ENCODE measurements at places on chromosomes 3 and 15.

GRCh38 chr3:77328690-77329089, 288.8 kb downstream of the ROBO2 start:
- no peak for DNase-seq

DNA sequence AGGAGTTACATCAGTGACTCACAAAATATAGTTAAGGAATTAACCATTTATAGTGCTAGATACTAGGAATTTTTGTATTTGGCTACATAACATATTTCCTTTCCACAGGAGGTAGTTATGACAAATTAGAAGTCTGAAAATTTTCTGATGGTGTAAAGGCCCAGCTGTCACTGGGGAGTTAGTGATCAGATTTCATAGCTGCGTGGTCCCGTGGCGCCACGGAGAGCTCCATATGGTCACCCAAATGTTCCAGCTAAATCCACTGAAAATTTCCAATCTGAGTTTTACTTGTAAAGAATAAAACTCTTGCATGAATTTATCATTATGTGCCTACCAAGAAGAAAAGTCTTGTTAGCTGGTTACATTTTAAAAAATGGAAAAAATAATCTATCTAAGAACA, 368.9 kb upstream of the PLSCR5 start:
- no peak for DNase-seq

GRCh38 chr15:60760646-60761504, 281.9 kb upstream of the ICE2 start:
- no peak for DNase-seq

DNA sequence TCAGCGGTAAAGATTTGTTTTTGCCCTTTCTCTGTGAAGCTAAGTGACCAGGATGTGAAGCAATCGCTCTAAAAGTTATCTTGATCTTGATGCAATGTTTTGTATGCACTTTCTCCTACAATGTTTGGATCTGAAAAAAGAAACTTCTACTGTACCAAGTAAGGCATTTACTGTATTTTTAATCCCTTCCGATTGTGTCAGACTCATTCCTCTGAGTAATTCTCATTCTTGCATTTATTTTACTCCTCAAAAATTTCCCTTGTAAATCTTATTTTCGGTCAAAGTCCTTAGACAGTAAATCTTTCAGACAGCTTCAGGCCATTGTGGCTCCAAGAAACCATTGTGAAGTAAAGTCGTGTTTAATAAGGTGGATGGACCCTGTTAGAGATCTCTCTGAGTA, 141.9 kb downstream of the TP63 start:
- DNase-seq, result no peak

- DNase-seq, result no peak
Observed at GRCh38 chr3:197001972-197002700, 27.5 kb downstream of the MELTF start.

- no peak for DNase-seq
Observed at GRCh38 chr3:151265866-151266265, 12.5 kb downstream of the P2RY14 start.

DNA sequence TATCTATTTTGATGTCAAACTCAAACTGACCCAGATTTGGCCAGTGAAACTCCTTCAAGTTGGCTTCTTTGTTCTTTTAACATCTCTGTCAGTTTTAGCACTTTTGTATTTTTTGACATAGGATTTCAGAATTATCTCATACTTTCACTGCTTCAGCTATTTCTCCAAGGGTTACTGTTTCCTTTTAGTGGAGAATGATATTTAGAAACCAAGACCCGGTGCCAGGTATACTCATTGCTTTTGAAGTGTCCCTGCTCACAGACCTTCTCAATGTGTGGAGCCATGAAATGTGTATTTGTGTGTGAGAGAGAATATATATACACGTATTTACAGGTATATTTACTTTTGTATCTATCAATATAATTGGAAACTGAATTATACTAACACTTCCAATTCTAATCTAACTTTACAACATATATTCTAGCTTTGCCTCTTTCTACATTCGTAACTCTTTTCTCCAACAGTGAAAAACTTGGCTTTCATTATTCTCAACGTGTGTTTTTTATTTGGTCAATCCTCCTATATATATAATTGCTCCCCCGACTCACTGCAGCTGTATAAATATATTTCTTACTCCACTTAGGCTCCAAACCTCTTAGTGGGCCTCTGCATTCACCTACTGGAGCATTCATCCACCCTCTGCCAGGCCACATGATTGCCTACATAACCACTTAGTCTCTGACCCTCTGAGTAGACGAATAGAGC, 54.0 kb downstream of the OTOL1 start:
- no peak for DNase-seq

GRCh38 chr15:80530737-80531365, 126.7 kb downstream of the ARNT2 start:
- no peak for DNase-seq

DNA sequence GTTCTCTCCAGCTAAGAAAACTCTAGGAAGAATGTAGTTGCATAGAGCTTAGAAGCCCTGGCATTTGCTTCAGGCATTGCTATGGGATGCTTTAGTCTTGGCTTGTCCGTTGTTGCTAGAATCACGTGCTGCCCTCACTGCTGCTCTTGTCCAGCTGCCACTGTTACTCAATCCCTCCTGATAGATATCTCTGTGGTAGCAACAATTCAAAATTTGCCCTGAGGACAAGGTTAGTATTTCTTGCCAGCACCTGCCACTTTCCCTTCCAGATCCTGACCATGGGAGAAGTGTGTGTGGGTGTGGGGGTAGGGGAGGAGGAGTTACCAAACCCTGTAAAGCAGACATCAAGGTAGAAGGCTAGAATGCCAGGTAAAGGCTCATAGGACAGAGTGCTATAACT, 113.8 kb downstream of the PPM1L start:
- peak; percentile 43 for DNase-seq

DNA sequence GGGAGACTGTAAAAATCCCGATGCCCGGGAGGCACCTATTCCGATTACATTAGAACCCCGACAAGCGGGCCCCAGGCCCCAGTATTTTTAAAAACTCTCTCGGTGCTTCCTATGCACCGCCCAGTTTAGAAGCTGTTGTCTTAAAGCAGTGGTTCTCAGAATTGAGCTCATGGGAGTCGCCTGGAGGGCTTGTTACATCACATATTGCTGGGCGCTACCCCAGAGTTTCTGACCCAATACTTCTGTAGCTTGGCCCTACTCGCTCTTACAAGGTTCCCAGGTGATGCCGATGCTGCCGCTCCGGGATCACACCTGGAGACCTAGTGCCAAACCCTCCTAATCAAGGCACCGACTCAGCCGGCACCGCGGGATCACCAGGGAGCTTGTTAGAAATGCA, 35.2 kb downstream of the CPN2 start:
- no peak for DNase-seq

DNA sequence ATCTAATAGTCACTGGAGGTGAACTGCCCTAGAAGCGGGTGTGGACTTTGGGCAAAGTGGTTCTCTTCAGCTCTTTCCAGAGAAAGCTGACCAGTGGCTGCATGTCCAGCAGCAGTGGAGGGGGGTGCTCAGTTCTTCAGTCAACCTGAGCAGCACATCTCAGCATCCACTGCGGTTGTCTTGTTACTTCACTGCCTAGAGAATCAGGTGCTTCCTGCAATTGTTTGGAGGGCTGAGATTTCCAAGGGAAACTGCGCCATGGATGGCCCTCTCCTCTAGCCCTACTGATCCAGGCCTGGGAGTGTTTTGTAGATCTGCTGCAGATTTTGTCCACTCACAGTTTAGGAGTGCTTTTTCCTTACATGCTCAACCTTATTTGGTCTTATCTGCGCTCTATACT, 65.6 kb upstream of the CFAP161 start:
- peak; percentile 12 for DNase-seq

DNA sequence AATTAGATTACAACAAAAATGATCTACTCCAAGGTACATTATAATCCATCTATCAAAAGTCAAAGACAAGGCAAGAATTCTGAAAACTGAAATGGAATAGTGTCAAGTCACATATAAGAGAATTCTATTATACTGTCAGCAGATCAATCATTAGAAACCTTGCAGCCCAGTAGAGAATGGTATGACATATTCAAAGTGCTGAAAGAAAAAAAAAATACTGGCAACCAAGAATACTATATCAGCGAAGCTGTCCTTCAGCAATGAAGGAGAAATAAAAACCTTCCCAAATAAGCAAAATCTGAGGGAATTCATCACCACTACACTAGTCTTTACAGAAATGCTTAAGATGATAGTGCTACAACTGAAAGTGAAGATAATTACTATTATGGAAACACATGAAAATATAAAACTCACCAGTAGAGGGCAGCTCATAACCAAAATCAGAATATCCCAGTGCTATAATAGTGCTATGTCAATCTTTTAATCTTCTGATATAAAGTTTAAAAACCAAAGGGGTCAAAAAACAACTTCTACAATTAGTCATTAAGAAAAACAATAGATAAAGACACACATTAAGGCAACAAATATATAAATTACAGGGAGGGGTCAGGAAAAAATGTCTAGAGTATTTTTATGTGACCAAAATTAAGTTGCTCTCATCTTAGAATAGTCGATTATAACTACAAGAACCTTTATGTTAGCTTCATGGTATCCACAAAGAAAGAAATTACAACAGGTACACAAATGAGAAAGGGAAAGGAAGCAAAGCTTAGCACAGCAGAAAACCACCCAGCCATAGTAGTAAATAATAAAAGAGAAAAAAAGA, 190.7 kb upstream of the CNTN6 start:
- DNase-seq, result no peak

DNA sequence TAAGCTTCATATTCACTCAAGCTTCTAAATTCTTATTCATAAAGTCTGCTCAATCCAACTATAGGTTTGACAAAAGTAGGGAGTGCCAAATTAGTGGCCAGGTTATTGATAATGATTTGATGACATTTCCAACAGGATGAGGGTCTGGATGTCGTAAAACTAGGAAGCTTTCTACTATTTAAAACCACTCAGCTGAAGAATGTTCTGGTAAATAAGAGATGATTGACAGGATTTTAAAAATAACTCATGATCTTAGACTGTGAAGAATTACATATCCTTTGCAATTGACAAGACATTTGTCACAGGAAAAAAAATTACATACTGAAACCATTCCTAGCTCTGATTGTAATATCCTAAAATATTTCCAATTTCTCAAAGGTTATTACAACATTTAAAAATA, 15.4 kb upstream of the TRIM59 start:
- DNase-seq, result no peak

DNA sequence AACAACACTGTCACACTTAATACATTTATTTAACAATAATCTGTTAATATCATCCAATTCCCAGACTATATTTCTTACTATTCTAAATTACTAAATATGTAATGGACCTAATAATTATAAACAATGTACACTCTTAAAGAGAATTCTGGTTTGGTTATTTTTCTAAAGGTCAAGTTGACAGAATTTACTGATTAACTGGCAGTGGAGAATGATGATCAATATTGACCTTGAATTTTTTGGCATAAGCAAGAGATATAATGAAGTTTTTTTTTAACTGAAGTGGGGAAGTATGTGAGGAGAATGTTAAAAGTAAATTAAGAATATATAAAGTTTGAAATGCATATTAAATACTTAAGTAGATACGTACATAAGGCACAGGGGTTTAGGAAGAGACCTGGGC, 33.8 kb downstream of the BCHE start:
- no peak for DNase-seq

- DNase-seq, result no peak
Observed at GRCh38 chr15:89399238-89400115, 64.9 kb upstream of the POLG start.

GRCh38 chr3:122272879-122273278, 52.2 kb upstream of the CSTA start:
- DNase-seq, result no peak

- DNase-seq, result no peak
Observed at GRCh38 chr3:172135185-172135584, 95.8 kb downstream of the FNDC3B start.

DNA sequence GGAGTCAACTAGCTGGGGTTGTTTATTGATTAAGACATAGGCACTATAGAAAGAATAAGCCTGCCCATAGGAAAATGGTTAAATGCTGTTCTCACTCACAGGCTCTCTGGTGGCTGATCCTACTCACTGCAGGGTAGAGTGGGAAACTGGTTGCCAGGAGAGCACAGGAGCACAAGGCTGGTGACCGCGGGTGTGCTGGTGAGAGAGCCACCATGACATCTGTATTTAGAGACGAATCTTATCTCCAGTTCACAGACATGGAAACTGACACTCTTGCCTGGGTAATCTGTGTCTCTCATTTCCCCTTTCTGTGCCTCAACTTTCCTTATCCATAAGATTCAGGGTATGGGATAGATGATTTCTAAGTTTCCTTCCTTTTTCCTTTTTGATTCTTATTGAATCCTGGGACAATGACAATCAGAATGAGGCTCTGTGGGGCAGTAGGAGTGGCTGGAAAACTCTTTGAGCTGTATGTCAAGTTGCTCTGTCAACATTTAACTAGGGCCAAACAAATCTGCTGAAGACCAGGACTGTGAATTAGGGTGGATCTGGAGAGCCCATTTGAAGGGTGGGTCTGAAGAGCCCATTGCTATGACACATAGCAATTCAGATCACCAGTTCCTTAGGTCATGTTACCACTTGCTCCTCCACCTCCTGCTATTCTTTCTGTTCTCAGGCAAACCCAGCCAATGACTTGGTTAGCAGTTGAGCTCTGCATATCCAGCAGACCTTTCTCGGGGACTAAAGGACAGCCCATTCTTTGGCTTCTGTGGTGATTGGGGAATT, 286.1 kb upstream of the TBL1XR1 start:
- DNase-seq, result no peak

- no peak for DNase-seq
Observed at GRCh38 chr3:109696932-109697331, 359.6 kb upstream of the DPPA4 start.

DNA sequence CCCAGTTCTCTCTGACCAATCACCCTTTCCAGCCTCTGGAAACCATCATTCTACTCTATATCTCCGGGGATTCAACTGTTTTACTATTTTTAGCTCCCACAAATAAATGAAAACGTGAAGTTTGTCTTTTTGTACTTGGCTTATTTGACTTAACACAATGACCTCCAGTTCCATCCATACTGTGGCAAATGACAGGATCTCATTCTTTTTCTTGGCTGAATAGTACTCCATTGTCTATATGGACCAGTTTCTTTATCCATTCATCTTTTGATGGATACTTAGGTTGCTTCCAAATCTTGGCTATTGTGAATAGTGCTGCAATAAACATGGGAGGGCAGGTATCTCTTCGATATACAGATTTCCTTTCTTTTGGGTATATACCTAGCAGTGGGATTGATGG, 34.1 kb downstream of the NRROS start:
- DNase-seq, result no peak

- DNase-seq, result no peak
Observed at GRCh38 chr3:72829701-72830100, 18.5 kb downstream of the SHQ1 start.

- DNase-seq, result no peak
Observed at GRCh38 chr3:152943645-152944044, 108.7 kb downstream of the P2RY1 start.

GRCh38 chr3:50627407-50628051, 10.6 kb downstream of the MAPKAPK3 start:
- DNase-seq, result peak; percentile 73

DNA sequence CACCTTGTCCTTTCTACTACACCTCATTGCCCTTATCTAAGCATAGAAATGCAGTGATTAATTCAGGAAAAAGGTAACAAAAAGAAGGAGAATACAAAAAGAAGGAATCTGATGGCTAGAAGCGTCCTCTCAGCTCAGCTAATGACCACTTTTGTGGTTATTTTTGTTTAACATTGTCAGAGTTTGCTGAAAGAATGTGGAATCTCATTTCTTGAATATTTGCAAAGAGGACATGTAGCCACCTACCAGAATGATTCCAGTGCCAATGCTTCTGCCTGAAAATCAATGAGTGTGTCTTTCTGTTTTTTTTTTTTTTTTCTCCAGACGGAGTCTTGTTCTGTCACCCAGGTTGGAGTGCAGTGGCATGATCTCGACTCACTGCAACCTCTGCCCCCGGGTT, 24.5 kb downstream of the NANOGP8 start:
- no peak for DNase-seq

GRCh38 chr3:188266562-188267274, 112.8 kb downstream of the LPP start:
- DNase-seq, result no peak

Data from ureter (tissue), 1 donor.